Activated naive CD4-positive, alpha-beta T cell treated with Interleukin-2 at 50 U/mL for 16 hours (primary cell): ENCODE measurements at places on chromosomes 4 and X.

- no peak for DNase-seq
Measured at GRCh38 chr4:119597377-119597776, 31.2 kb downstream of the PDE5A start.

DNA sequence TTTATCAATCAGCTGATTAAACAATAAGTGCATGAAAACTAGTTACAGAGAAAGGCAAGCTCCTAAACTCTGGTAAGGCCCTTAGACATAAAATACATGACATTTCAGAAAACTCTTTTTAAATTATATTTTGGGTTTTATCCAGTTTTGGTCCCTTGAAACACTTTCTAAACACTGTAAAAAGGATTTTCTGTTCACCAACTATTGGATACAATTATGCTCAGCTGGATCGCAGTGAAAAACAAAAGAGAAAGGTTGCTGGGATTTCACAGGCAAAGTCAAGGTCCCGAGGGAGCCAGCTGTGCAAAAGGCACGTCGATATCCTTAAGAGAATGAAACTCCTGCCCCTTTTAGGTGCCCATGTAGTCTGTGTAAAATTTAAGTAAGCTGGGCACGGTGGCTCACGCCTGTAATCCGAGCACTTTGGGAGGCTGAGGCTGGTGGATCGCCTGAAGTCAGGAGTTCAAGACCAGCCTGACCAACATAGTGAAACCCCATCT, 1018.4 kb upstream of the INTU start:
- no peak for DNase-seq

- DNase-seq = no peak
Measured at GRCh38 chr4:101689220-101689619, 101.3 kb upstream of the BANK1 start.

GRCh38 chr4:10192331-10192730, 75.7 kb upstream of the WDR1 start:
- no peak for DNase-seq

GRCh38 chr4:148445071-148445859, 3.1 kb upstream of the NR3C2 start:
- peak; percentile 70 for DNase-seq

- no peak for DNase-seq
Measured at GRCh38 chr4:126267689-126268088, 952.9 kb downstream of the FAT4 start.

DNA sequence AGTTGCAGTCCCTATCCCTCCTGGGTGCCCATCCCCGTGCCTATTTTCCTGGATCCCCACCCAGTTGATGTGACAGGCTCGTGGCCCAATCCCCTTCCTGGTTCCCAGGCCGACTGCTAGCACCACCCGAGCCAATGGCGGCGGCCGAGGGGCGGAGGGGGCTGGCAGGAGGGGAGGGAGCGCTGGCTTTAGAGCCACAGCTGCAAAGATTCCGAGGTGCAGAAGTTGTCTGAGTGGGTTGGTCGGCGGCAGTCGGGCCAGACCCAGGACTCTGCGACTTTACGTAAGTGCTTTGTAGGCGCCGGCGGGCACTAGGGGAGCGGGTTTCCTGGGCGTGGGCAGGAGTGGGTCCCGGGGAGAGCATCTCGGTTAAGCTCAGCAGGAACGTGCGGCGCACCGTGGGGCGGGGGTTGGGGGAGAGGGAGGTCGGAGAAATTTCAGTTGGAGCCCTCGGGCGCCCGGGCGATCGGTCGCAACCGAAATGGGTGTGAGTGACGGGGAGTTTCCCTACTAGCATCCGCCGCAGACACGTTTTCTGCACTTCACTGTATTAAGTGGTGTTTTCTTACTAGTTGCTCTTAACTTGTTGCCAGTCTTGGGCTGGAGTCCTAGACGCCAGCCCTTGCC, at the start of gene PLS3:
Gene PLS3, plus strand, starts transcription at position 197 of the 627 bp plus-strand sequence. CDS start 49,077 bp downstream, outside the sequence.
- no peak for DNase-seq

GRCh38 chrX:118153270-118153669, 36.7 kb upstream of the KLHL13 start:
- no peak for DNase-seq

GRCh38 chr4:74428276-74428675, 16.7 kb upstream of the AREG start:
- DNase-seq = no peak

GRCh38 chrX:107654566-107654871, 26.2 kb downstream of the PRPS1 start:
- no peak for DNase-seq

- DNase-seq = no peak
Measured at GRCh38 chr4:94341481-94342370, 910 bp downstream of the HPGDS start.

DNA sequence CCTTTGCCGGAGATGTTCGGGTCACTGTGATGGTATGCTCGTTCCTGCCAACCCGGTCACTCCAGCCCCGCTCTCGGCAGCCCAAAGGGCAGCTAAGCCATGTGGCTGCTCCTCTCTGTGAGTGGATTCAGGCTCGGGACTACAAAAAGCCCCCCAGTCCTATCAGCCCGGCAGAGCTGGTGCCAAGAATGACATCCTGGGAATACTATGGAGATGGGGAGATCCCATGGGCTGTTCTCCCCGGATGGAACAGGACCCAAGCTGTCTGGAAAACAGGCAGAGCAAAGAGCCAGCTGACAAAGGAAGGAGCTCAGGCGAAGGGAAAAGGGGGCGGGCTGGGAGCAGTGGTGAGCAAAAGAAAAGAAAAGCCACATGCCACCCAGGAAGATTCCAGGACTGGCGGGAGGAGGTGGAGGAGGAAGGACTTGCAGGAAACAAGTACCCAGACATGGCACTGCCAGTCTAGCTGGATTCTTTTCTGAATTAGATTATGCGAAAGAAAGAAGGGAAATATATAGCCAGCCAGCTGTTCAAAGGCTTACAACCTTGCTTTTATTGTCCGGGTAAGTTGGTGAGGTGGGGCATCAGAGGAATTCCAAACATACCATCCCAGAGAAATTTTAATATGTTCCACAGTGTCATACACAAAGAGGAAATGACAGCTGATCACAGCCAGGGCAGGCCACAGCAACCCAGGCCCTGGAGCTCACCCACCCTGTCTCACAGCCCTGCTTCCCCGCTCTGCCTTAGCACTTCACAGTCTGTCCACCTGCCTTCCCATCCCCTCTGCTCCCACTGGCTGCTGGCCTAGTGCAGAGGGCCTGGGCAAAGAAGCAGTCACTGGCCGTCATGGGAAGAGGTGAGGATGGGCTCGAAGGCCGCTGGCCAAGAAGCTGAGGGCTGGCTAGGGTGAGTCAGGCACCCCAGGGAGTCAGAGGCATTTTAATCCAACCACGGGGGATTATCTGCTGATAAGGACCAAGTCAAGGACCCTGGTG, 3.4 kb downstream of the NDP start:
- DNase-seq = no peak

DNA sequence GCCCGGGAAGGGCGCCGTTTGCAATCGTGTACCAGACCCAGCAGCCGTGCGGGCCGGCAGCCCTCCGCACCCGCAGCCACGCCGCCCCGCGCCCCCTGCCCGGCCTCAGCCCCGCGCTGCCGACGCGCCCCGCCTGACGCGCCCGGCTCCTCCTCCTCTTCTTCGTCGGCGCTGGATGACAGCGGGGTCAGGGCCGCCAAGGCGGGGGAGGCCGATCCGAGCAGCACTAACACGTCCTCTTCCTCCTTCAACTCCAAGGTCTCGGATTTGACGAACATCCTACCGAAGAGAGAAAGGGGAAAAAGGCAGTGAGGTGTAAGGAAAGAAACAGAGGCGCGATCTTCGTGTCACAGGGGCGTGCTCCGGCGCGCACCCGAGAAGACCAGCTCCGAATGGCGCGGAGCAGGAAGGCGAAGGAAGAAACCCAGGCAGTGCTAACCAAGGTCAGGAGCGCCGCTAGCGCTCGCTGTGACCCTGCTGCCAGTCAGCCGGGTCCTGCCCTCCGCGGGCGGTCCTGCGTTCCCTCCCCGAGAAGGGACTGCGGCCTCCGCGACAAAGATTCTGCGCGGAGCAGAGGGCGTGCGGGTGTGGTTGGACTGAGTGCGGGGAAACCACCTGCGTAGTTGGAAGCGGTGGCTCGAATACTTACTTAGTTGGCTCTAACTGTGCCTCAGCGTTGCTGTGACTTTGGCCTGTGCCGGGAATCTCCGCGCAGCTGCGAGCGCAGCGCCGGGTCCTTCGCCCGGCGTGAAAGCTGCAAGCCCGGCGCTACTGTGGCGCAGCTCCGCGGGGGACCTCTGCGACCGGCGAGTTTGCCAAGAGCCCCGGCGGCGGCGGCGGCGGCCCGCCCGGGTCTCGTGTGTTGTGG, 548 bp downstream of the NEUROG2 start:
- peak; percentile 49 for DNase-seq

GRCh38 chrX:36861601-36862000, 146.6 kb upstream of the FAM47C start:
- no peak for DNase-seq

DNA sequence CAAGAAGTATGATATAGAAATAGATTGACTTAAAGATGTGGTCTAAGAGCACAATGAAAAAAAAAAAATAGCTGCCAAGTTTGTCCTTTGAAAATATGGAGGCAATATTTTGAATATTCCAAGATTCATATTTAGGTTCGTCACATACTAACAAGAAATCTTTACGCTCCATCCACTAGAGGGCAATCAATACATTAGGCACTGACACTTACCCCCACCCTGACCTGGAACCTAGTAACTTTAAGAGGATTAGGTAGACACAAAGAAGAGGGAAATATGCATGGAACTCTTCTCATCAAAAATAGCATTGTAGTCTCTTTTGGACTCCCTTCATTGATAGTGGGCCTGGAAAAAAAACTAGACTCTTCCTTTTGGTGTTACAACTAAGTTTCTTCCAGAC, 1108.1 kb downstream of the PCDH19 start:
- no peak for DNase-seq

- no peak for DNase-seq
Measured at GRCh38 chr4:167616476-167616875, 382.2 kb upstream of the SPOCK3 start.

- no peak for DNase-seq
Measured at GRCh38 chr4:4539481-4539880, 2.4 kb downstream of the STX18 start.

DNA sequence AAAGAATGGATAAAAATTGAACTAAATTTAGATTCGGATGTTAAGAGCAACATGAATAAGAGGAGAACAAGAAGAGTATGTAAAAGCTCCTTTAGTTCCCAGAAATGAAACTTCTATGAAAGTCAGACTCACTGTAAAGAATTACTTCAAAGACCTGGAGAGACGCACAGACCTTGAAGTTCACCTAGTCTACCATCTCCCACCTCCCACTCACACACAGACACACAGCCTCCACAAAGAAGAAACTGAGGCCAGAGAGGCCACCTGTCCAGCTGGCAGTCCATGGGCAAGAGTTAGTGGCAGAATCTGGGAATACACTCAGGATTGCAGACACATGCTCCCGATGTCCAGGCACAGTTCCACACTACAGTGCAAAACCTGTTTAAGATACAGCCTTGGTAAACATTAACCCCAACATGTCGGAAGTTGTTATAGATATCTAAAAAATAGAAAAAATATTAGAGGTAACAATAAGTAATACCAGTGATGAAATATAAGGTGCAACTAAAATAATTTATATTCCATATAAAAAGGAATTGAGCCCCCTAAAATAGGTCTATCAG, 288.8 kb downstream of the INPP4B start:
- no peak for DNase-seq

DNA sequence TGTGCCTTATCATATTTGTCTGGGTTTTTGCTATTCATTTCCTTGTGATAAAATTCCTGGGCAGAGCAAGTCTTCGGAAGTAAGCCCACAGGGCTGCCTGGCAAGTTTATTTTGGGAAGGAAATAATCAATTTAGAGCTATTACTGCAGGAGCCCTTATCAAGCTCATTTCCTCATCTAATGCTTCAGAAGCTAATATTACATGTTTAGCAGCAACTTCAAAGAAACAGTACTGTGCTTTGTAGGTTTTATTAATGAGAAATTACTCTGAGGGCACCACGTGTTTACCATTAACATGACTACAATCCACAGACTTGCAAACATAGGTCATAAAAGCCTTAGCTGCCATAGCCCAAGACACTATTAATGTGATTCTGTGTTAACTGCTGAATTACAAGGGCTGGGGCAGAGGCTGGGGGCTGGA, 540.0 kb downstream of the SPRY1 start:
- DNase-seq = no peak

GRCh38 chr4:38867478-38868058, at the start of gene FAM114A1:
Gene FAM114A1 (plus strand): TSS chr4:38867806. CDS start chr4:38878079, 10,273 bp downstream.
- peak; percentile 22 for DNase-seq

GRCh38 chrX:16671005-16671404, 21.0 kb downstream of the S100G start:
- peak; percentile 3 for DNase-seq

- no peak for DNase-seq
Measured at GRCh38 chr4:10164877-10165283, 48.3 kb upstream of the WDR1 start.

DNA sequence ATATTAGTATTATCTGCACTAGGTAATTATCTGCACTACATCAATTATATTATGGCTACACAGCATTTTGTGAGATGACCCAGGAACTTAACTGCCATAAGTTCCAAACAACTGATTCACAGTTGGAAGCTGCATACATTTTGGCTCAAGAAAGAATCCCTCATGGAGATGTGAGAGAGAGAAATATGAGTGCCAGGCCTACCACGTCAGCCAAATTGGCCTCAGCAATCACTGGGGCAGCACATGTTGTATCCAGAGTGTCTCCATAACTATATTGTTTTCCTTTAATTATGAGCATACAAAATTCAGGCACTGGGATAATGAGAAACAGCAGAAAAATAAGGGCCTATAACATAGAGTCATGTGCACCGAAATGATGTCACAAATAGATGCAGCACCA, 174.2 kb upstream of the DMD start:
- no peak for DNase-seq

- DNase-seq = no peak
Measured at GRCh38 chr4:145271194-145271593, 90.8 kb upstream of the OTUD4 start.

GRCh38 chr4:187302457-187303150, 578.9 kb upstream of the FAT1 start:
- no peak for DNase-seq

GRCh38 chrX:53421772-53422085, 725 bp downstream of the SMC1A start:
- no peak for DNase-seq

GRCh38 chr4:76897536-76898384, at the start of gene SOWAHB:
Gene SOWAHB (minus strand): TSS chr4:76898144. CDS start chr4:76897849, 295 bp downstream.
- peak; percentile 41 for DNase-seq

- no peak for DNase-seq
Measured at GRCh38 chrX:131910586-131910985, 112.5 kb upstream of the STK26 start.

- DNase-seq = no peak
Measured at GRCh38 chr4:22434895-22435294, 81.0 kb downstream of the ADGRA3 start.

- DNase-seq = no peak
Measured at GRCh38 chr4:32003548-32003947, 1283.4 kb downstream of the PCDH7 start.

DNA sequence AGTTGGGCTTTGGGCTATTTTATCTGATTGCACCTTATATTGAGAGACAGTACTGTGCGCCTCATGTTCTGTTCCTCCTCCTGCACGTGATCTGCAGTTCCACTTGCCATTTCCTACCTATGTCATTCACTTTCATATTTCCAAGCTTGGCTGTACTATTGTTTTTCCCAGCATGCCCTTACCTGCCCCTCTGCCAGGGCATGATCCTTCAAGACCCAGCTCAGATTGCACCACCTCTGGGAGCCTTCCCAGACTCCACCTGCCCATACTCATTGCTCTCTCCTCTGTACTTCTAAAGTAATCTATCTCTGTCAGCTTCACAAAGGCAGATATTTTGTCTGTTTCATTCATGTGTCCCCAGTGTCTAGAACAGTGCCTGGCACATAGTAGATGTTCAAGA, 11.6 kb downstream of the SLC25A5 start:
- no peak for DNase-seq

GRCh38 chrX:154000051-154000450, 19.7 kb downstream of the IRAK1 start:
- DNase-seq = no peak
